ENCODE measurements at places on chromosomes 7 and 10.

- no peak for DNase-seq
Observed at GRCh38 chr7:40959955-40960354, 742.9 kb downstream of the INHBA start.

- DNase-seq = no peak
Observed at GRCh38 chr7:157177983-157178381, 39.3 kb downstream of the UBE3C start.

- DNase-seq = peak; percentile 21
Observed at GRCh38 chr10:97572214-97572989, at the start of gene ANKRD2. ANKRD2 (plus strand) TSS chr10:97572779; CDS start chr10:97572789, 10 bp downstream.

GRCh38 chr10:133405844-133406527 lies 12.0 kb downstream of the MTG1 start:
- DNase-seq = no peak

- no peak for DNase-seq
Observed at GRCh38 chr7:1713502-1714484, 43.7 kb downstream of the ELFN1 start.

DNA sequence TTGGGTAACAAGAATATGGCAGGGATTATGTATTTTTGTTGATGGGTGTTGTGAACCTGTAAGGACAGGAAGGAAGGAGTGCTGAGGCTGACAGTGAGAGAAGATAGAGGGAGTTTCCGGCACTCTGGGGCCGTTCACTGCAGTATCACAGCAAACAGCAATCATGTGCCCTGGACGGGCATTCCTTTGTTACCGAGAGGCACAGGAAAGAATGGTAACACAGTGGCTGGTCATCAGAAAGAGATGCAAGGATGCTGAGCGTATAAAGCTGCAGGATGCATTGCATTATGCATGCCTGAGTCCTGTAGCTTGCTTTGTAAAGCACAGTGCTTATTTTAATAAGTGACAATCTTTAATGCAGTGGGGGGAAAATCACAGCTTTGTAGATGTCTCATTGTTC lies 286.8 kb downstream of the RPS24 start:
- no peak for DNase-seq

GRCh38 chr7:99730238-99730810 lies 4.7 kb downstream of the CYP3A7 start:
- DNase-seq = no peak

DNA sequence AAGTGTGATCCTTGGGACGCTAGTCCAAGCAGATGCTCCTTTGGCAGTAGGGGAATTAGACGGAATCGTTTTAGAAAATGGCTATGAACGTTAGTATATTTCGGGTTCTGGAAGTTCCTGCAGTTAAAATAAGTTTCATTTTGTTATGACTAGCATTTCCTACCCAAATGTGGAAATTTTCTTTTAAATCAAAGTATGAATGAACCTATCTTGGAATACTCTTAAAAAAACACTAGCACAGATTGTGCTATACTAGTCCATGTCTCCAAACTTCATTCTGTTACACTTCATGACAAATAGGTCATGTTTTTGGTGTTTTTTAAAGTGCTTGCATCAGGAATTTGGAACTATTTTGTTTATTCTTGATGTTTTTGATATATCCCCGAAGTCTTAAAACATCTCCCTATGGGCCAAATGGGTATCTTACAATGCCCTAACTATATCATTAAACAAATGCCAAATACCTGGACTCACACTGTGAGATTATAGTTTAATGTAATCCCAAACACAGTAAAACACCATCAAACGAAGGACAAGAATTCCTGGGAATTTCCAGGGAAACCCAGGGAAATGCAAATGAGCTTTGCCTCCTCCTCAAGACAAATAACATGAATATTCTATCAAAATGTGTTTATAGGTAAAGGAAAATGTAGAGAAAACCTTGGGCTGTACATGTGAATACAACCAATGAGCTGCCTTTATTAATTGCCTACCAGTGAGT lies 75.9 kb upstream of the PTPRZ1 start:
- no peak for DNase-seq

DNA sequence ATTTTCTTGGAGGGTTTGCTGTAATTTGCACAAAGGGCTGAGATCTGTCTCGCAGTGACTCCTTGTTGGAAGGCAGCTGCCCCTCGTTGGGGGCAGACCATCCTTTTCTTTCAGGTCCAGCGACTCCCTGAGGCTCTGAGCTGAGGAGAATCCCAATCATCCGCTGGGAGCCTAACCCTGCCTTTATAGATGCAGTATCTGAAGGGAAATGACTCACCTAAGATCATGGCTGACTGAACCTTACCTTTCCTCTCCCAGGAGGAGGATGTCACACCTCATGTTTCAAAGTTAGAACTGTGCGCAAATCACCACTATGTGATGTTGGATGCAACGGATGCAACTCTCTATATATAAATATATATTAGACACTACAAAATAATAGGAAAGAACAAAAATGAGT lies 36.4 kb upstream of the MXI1 start:
- no peak for DNase-seq

GRCh38 chr10:108409306-108409705 lies 1244.8 kb upstream of the SORCS1 start:
- DNase-seq = no peak

DNA sequence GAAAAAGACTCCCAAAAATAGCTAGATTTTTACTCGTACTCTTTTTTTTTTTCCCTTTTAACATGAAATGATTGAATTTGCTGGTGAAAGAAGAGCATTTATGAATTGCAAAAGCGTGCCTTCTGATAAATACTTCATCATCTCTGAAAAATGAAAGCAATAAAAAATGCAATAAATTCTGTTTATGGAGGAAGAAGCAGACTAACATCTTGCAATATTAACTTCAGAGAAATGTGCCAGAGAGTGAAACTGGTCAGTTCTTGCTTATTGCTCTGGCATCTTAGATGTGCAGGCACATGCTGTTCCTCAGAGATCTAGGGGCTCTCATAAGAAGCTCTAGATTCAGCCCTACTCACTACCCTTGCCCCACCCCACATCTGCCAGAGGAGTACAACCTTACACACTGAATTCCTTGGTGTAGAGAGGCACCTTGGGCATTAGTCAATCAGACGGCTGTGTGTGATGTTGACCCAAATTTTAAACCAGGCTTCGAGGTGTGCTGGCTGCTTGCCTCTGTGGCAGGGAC lies 891.1 kb upstream of the GHITM start:
- no peak for DNase-seq

DNA sequence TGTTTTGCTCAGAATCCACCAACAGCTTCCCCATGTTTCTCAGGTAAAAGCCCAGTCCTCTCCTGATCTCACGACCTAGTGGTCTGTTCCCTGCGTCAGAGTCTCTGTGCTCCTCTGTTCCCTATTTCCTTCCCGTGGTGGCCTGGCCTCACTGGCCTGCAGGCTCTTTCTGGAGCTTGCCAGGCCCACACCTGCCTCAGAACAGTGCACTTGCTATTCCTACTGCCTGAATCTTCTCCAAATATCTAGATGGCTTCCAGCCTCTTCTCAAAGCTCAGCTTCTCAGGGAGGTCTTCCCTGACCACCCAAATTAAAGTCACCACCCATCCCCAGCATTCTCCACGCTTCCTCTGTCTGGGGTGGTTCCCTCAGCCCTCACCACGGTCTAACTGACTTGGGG lies 165.3 kb downstream of the USP6NL start:
- DNase-seq = no peak

GRCh38 chr7:29976266-29976665 lies 13.3 kb downstream of the SCRN1 start:
- no peak for DNase-seq

- no peak for DNase-seq
Observed at GRCh38 chr7:82672078-82672477, 228.5 kb upstream of the CACNA2D1 start.

DNA sequence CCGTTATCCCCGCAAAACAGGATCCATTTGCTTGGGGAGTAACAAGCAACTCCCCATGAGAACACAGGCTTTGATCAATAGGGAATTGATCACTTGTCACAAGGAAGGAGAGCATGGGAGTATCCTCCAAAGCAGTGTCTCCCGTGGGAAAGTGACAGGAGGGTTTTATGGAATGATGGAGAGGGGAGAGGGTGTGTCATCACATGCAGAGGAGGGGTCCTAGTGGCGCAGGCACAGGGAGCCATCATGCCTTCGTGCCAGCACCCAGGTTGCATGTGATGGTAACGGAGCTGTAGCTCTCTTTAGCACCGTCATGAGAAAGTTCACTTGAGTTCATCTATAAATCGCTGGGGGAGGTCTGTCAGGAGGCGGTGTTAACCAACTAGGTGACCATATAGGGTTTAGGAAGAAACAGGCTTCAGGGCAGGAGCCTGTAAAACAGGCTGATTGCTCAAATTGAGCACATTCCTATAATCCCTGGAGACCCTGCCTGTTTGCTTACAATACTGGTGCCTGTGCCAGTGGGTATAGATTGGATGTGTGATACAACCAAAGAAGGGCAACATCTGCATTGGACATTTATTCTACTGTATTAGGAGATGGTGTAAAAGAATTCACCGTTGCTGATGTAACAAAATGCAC lies 428.5 kb downstream of the GALNT17 start:
- no peak for DNase-seq

- DNase-seq = no peak
Observed at GRCh38 chr7:79785556-79785955, 332.1 kb upstream of the MAGI2 start.

DNA sequence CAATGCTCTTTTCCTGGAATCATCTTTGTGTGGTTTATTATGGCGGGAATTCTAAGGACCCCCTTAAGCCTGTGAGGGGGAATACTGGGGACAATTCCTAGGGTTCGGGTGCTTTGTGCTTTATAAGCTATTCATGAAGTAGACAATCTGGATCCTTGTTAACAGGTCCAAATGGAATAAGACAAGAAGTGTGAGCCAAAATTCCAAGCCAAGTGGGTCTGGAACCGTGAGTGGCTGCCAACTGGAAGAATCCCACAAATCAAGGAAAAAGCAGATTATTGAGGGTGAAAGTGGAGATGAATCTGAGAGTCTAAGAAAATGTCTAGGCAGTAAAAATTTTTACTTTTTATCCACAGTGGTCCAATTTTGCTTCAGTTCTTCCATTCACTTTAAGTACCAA lies 136.8 kb downstream of the MDFIC start:
- DNase-seq = no peak

DNA sequence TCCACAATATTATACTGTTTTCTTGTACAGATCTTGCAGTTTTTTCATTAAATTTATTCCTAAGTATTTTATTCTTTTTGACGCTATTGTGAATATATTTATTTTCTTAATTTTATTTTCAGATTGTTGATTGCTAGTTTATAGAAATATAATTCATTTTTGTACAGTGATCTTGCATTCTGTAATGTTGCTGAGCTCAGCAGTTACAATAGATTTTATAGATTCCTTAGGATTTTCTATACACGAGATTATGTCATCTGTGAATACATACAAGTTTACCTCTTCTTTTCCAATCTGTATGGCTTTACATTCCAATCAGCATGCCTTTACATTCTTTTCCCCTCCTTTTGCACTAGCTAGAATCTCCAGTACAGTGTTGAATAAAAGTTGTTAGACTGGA lies 130.0 kb downstream of the C1GALT1 start:
- DNase-seq = no peak

DNA sequence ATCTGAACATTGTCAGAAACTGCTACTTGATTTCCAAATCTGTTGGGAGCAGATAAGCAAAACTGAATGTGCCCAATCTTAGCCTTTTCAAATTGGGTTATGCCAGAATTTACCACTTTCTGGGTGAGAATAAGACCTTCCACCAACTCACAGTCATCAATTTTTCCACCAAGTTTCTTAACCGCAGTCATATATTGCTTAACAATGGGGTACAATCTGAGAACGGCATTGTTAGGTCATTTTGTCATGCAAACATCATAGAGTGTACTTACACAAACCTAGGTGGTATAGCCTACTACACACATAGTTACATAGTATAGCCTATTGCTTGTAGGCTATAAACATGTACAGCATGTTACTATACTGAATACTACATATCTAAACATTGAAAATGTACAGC lies 16.0 kb downstream of the MRPS33 start:
- no peak for DNase-seq

DNA sequence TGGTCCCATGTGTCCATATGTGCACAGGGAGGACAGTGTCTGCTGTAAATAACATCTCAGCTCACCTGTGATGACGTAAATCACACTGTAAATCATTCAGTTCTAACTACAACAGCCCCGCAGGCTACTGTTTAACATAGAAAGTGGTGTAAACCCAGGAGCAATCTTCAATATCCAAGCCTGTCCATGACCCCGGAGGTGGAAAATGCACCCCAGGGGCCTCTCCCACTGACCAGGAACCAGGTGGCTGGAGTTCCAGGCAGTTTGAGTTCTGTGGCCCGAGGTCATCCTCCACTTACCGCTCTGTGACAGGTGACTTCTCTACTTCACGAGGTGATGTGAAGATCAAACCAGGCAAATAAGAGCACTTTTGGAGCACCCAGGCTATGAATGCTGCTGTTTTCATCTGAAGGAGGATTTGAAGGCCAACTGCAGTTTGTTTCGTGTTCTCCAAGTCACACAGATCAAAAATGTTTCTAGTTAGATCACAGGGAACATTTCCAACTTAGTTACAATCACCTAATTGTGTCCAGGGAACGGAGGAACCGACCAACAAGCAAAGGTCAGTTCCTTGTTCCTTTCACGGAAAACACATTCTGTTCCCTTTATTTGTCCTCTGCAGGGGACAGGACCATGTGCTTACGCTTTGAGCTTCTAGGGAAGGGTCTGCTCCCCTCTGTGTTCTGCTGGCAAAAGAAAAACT lies 131.8 kb downstream of the WDR37 start:
- DNase-seq = no peak

GRCh38 chr10:49830016-49830415 lies 67.9 kb upstream of the OGDHL start:
- DNase-seq = no peak

GRCh38 chr10:121596689-121597503 lies 1.3 kb downstream of the FGFR2 start:
- no peak for DNase-seq

Measured in stimulated activated CD8-positive, alpha-beta memory T cell treated with anti-CD3 and anti-CD28 coated beads, Interleukin-7, amount 100 ng/mL, for 24 hours (primary cell).